Activated gamma-delta T cell treated with Interleukin-2 at 50 U/mL for 16 hours (primary cell): ENCODE measurements at places on chromosomes 5 and 9.

- DNase-seq, result no peak
These were observed 168.6 kb downstream of the MACROH2A1 start for GRCh38 chr5:135230251-135230925.

GRCh38 chr9:137219757-137220316, 2.2 kb downstream of the RNF208 start:
- DNase-seq, result no peak

DNA sequence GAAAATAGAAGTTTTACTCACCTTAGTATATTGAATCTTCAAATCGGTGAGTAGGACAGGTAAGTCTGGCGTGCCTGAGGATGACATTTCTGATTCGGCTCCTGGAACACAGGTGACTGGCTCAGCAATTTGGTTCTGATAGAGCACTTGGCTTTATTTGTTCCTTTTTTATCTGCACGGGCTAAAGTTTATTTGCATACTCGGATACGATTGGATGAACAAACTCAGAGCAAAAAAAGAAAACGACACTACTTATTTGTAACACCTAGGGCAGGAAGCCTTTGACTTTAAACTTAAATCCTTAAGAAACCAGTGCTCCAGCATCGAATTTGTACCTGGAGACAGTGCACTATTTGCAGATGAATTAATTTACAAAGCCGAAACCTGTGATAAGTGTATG, at the start of gene ALDH1A1:
Gene ALDH1A1, minus strand, starts transcription at position 140 of the 400 bp plus-strand sequence. Its CDS starts 53 bp downstream, at position 87.
- DNase-seq, result no peak

DNA sequence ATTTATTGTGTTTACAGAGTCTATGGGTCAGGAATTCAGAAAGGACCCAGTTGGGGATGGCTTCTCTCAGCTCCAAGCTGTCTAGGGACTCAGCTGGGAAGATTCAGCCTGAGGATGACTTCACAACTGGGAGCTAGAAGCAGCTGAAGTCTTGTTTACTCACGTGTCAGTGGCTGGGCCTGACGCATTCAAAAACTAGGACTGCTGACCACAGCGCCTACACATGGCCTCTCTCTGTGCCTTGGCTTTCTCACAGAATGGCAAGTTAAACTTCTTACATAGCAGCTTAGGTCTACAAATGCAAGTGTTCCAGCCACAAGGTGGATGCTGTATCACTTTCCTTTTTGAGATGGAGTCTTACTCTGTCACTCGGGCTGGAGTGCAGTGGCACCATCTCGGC, 16.3 kb upstream of the PPP2CA start:
- DNase-seq, result no peak
